ENCODE measurements at places on chromosomes 1 and 21.
A peak's percentile ranks its signal among the peaks of the same experiment; 100 is the strongest.

DNA sequence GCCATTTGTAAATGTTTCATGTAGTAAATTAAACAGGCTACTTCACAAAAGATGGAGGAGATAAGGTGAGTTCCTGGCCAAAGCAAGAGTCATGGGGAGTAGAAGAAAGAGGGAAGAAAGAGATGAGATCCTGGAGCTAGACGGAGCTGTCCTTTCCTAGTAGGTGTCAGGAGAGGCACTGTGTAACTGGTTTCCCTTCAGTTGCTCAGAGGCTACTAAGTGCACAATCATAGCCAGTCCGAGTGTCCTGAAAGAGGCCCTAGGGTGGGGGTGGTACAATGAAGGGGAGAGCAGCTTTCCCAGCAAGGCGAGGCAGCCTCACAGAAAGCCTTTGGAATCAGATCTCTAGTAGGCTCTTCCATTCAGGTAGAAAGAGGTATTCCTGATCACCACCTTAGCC lies 390.9 kb downstream of the KCNH1 start:
- no peak for DNase-seq

DNA sequence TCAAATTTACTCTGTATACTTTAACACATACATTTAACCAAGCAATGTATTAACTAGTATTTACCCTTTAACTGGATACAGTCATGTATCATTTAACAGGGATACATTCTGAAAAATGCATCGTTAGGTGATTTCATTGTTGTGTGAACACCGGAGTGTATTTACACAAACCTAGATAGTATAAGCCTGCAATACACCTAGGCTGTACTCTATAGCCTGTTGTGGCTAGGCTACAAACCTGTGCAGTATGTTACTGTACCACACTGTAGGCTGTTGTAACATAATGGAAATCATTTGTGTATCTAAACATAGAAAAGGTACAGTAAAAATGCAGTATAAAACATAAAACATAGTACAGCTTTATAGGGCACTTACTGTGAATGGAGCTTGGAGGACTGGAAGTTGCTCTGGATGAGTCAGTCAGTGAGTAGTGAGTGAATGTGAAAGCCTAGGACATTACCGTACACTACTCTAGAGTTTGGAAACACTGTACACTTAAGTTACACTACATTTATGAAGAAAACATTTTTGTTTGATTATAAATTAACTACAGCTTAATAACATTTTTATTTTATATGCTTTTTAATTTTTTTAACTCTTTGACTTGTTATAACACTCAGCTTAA lies 21.3 kb downstream of the RGS4 start:
- peak; percentile 44 for DNase-seq

DNA sequence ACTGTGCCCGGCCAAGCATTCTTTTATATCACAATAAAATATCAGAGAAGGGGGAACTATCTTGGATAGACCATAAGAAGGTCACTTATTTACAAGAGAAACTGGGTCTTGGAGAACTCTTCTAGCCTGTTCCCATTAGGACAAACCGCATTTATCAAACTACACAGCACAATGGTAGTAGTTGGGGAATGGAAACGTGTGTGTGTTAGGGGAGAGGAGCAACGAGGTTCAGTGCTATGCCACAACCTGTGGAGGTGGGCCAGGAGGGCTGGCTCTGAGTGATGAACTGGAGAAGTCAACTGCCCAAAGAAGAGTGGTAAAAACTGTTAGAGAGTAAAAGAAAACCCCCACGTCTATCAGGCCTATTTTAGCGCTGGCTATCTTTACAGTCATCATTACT lies 1.6 kb downstream of the DONSON start:
- DNase-seq, result no peak

- peak; percentile 86 for DNase-seq
Observed at GRCh38 chr1:115641762-115642167, at the start of gene VANGL1. Gene VANGL1, plus strand, starts transcription at chr1:115641970. Its CDS starts 9,444 bp downstream, at chr1:115651414.

GRCh38 chr1:198829944-198830343 lies 191.1 kb downstream of the PTPRC start:
- peak; percentile 44 for DNase-seq

DNA sequence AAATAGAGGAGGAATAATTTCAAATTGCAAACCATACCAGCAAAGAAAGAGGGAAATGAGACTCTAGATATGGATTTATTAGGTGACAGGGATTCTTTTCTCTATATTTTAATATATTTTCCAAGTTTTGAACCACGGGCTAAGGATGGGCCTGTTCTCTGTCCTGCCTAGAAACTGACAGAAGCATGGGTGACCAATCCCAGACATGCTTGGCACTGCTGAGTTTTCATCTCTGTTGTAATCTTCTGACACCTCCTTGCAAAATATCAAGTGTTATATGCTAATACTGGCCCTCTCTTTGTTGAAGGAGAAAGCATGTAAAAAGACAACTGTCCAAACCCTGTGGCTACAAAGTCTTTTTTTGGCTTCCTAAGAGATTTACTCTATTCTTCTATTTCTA lies 774 bp upstream of the ANGPTL7 start:
- peak; percentile 36 for DNase-seq

DNA sequence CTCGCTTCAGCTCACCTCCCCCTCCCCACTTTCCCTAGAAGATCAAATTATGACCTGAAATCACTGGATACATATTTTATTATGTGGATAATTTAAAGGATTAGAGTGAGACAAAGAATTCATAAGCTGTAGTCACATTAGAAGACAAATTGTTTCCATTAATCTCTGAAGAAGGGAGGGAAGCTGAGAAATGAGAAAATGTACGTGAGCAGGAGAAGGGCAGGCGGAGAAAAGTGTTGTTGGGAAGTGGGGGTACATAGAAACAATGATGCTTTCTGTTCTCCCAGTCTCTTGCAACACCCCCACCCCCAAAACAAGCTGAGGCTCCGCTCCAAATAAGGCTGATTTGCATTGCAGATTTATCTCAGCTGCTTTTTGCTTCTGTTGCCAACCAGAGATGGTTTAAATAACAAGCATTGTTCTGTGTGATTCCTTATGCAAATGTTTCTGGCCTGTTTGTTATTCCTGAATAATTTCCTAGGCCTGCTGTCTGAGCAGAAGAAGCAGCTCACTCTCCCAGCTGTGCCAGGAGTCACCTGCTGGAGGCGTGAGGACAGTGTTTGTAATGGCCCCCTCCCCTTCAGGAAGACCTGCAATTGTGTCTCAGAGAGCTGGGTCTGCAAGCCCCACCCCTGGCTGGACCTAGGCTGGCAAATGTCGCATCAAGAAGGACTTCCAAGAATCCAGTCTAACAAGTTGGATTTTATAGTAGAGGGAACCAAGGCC lies 121.8 kb upstream of the TNR start:
- DNase-seq, result peak; percentile 3

- DNase-seq, result peak; percentile 36
Observed at GRCh38 chr21:25772686-25773085, 37.9 kb downstream of the GABPA start.

DNA sequence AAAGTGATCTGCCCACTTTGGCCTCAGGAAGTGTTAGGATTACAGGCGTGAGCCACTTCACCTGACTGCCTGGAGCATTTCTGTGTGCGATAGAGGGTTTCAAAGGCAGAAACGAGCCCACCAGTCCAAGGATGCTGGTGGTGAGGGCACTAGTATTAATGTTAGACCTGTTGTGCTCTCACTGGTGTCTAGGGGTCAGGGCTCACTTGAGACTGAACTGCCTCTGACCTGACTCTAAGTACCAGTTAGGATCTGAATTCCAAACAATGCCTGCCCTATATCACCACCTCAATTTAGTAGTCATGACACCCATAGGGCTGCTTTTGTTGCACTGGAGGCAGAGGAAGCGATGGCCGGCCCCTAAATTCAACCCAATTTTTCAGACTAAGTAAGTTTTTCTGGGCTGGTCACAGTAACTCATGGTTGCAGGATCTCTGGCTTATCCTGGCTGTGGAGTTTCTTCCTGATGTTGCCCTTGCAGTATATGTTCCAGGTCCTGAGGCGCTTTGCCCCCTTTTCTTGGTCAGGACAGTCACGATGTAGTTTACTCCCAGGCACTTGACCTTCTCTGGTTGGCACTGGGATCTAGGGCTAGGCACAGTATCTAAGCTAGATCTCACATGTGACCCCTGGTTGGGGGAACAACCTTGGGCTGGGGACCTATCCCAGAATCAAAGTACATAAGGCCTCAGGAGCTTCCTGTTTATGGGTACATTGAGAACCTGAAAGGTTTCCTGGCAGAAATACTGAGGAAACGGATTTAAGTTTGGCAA lies 4.5 kb downstream of the CCDC17 start:
- DNase-seq, result no peak

DNA sequence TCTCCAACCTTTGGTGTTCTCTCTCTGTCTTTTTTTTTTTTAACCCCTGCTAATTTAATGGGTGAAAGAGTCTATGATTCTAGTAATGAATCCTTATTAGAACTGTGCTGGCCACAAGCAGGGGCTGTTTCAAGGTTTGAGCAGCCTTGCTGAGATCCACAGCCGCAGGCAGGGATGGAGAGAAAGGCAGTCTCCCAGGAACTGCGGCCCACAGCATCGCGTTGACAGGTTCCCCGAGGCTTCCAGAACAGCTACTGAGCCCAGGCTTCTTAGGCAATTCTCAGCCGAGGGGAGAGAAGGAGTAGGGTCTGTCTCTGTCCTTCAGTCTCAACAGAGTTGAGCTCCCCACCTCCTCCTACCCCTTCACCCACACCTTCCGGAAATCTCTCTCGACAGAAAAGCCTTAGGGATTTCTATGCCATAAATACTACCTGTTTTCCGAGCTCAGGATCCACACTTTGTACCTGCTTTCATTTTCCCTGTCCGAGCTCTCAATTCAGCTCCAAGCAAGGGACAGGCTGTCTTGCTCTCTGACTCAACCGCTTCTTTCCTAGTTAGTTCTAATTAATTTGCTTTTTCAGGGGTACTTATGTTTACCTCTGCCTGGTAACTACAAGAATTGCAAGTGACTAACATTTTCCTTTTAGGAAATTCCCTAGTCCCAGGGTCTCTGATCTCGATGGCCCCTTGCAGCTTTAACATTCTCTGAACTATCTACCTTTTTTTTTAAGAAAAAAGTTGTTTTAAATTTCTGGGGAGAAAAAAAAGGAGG lies 6.7 kb upstream of the CASZ1 start:
- DNase-seq, result no peak

GRCh38 chr1:169989246-169989645 lies 85.2 kb downstream of the KIFAP3 start:
- no peak for DNase-seq

GRCh38 chr1:154440036-154440804 lies 35.1 kb downstream of the IL6R start:
- no peak for DNase-seq

DNA sequence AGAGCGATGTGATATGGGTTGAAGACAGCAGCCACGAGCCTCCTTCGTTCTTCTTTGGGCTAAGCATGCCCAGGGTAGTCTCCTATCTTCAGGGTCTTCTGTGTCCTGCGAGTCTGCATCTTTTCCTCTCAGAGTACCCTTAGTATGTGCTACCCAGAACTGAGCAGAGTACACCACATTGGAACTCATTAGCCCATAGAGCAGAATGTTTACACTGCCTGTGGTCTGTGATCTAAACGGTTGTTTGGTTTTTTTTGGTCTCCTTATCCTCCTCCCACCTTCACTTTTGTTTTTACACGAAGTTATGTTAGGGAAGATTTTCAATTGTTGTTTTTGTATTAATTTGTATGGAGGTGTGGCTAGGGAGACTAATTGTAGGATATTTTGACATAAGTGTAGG lies 126.4 kb downstream of the NEK7 start:
- no peak for DNase-seq

DNA sequence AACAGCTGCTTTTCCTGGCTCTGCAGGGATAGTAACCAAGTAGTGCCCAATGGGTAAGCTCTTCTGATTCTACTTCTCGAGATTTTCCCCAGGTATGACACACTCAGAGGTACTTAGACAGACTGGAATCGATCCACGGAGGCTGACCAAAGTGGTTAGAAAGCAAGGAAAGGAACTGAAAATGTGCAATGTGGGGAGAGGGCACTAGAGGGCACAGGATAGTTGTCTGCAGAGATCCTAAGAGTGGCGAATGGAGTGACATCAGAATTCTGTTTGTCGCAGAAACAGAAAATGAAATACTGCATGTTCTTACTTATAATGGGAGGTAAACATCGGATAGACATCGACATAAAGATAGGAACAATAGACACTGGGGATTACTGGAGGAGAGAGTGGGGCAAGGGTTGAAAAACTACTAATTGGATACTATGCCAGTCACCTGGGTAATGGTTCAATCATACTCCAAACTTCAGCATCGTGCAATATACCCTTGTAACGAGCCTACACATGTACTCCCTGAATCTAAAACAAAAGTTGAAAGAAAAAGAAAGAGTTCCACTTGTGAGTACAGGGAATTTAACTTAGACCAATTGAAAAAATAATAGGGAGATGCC lies 23.3 kb downstream of the CYP2J2 start:
- DNase-seq, result no peak

GRCh38 chr21:15018382-15018781 lies 46.4 kb downstream of the NRIP1 start:
- DNase-seq, result no peak

DNA sequence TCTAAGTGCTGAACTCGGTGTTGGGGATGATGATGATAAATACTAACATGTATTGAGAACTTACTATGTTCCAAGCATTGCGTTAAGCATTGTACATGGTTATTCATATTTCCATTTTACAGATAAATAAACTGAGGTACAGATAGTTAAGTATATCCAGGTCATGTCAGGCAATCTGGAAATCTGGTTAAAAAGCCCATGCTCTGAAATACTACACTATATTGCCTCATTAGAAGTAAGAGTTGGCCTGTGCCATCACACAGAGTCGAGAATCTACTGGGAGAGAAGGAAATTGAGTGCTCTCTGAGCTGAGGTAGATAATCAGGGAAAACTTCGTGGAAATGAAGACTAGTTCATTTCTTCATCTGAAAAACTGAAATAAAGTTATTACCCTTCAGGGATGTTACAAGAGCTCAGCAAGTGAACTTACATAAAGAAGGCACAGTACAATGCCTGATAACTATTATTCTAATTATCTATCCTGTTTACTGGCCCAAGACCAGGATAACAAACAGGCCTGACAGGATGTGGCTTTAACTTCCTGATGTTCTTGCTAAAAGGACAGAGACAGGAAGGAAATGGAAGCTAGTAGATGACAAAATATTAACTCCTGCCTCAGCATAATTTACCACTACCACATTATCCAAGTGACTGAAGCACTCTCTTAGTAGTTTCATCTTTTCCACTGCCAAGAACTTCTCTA lies 85.6 kb downstream of the EPS15 start:
- no peak for DNase-seq

DNA sequence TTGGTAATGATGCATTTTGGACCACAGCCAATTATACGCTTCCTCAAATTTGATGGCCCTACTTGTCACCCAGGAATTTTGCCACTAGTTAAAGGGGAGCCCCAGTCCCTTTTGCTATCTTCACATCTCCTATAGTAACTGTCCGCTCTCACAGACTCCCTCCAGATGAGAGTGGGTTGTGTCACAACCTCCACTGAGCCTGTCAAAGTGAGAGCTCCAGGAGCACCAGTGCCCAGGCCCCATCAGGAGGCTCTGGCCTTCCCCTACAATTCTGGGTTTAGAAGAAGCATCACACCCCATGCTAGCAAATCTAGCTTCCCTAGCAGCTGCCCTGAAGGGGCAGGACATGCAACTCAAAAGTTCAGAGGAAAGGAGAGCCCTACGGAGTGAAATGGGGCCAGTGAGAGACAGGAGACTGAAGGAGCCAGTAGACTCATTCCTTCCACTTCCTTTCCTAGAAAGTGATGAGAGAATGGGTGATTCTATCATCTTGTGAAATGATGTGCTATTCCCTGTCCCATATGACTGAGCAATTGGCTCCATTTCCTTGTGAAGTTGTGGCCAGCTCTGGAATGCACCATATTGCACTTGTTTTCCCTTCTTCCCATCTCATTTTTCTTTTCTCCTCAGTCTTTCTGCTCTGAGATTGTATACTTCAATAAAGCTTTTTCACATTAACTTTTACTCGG lies 541.3 kb downstream of the DPYD start:
- DNase-seq, result peak; percentile 32

- DNase-seq, result no peak
Observed at GRCh38 chr1:26828411-26828991, 2.0 kb downstream of the ZDHHC18 start.

Measured in adipocyte (in vitro differentiated cells).